ENCODE measurements at places on chromosomes 5 and 9.

- DNase-seq: no peak
Observed at GRCh38 chr9:32463500-32464293, 62.3 kb downstream of the RIGI start.

DNA sequence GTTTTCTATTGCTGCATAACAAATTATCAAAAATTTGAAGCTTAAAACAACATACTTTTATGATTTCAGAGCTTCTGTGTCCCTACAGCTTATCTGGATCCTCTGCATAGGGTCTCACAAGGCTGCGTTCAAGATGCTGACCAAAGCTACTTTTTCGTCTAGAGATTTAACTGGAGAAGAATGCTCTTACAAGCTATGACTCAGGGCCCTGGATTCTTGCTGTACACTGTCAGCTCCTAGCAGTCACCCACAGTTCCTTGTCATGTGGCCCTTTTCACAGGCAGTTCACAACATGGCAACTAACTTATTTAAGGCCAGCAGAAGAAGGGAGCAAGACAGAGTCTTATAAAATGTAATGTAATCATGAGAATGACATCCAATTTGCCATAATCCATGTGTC, 70.8 kb upstream of the FAM174A start:
- no peak for DNase-seq

DNA sequence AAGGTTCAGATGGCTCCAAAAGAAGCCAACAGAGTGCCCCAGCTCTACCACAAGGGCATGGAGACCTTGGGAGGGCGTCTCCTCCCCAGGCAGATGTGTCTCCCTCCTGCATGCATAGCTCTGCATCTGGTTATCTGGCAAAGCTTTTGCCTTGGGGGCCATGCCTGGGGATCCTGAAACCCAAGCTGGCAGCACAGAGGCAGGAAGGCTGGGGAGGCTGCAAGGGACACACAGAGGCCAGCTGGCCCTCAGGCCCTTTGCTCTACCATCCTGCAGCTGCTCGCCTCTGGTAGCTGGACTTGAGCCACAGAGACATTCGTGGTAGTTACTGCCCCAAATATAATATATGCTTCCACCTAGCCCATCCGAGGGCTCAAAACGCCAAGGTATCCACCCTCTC, 3.9 kb downstream of the SEPTIN8 start:
- no peak for DNase-seq

- no peak for DNase-seq
Observed at GRCh38 chr9:69237702-69238295, 63.7 kb downstream of the TJP2 start.

DNA sequence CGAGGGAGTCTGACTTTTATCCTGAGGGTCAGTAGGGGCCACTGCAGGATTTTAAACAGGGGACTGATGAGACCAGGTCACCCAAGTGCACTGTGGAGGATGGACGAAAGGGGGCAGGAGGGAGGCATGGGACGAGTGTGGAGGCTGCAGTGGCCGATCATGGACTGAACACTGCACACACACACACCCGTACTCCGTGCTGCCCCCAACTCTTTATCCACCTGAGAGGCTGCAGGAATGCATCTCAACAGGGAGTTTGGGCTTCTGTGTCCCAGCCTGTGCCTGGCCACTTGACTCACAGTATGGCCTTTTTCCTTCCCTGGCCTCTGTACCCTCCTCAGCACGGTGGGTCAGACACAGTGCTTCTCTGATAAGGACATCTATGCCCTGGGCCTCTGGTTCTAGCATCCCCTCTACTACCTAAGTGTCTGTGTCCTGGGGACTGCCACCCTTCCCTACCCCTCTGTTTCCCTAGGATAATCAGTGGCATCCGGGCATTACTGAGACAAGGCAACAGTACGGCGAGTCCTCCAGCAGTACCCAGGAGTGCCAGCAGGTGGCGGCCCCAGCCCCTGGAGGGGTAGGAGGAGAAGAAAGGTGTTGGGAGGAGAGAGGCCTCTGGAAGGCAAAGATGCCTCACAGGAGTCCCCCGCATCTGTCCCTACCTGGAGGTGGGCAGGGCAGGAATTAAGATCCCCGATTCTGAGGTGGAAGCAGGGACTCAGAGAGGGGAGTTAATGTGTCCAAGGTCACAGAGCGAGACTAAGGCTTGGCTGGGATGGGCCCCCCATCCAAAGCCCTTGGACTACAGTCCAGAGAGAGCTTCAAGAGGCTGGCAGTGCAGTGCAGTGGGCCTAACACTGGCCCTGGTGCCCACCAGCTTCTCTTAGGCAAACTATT, 5.1 kb upstream of the CDX1 start:
- peak; percentile 52 for DNase-seq

GRCh38 chr9:136317695-136318094, 9.6 kb upstream of the GPSM1 start:
- DNase-seq: no peak

DNA sequence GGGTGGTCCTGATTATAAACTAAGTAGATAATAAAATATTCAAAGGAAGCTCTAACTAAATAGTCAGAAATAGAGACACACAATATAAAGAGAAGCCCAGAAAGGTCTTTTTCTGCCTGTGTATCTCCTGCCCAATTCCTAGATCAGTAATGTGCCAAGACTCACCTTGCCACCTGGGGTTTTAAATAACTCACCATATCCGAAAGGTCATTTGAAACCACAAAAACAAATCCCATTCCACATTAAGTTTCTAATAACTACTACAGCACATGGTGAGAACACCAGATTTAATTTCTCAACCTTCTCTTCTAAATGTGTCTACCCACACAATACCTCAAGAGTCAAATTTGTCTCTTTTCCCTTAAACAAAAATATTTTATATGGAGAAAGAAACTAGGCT, 75.2 kb downstream of the ZNF608 start:
- DNase-seq: no peak

DNA sequence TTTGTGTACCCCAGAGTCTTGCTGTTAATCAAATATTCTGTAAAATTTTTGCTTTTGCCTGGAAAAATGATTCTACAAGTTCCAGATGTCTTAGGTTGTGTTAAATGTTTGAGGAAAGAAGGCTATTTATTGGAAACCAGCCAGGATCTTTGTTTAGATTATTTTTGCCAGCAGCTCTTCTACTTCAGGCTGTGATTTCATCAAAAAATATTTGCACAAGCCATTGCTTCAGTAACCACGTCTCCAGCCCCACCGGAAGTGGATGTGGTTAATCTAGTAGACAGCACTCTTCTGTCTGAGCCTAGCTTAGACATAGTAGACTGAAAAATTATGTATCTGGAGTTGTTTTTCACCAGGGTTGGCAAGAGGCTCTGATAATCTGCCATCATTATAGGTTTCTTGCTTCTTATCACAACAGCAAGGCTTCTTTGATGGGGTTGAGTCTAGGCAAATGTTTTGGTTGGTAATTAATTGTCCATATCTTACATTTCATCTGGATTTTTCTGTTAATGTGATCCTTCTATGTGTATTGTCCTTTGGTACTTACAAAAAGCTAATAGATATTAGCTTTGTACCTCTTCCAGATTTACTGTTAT, 17.1 kb downstream of the KCTD16 start:
- peak; percentile 82 for DNase-seq

DNA sequence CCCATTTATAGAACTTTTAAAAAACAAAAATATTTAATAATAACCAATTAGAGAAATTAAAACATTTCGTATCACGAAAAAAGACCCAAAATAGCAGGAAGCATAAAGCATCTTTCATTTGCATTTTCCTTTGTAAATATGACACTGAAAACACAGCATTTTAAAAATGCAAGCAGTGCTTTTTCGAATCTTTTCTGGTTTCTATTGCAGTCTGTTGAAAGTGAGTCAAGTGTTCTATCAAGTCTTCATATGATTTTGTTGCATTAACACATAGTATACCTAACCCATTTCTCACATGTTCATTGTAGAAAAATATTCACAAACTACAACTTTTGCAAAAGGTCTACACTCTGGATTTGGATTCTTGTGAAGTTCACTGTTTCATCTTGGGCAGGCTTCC, 198.8 kb downstream of the SEMA5A start:
- DNase-seq: no peak

DNA sequence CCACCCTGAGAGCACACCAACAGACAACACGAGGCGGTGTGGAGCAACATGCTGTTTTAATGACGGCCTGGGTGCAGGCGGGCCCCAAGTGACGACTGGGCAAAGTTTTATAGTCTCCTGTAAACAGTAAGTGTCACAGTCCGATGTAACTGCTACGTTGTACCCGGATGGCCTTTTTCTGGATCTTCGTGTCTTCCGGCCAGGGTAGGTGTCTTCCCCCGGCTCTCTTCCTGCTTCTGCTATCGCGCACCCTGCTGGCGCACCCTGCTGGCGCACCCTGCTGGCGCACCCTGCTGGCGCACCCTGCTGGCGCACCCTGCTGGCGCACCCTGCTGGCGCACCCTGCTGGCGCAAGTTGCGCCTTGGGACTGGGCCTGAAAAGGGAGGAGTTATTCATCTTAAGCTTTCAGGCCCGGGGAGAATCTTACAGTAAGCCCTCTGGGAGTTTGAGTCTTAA, 143.0 kb upstream of the TARS1 start:
- DNase-seq: no peak

GRCh38 chr5:91956738-91957137, 573.6 kb upstream of the ARRDC3 start:
- DNase-seq: no peak

GRCh38 chr9:133759946-133760345, 21.8 kb upstream of the SARDH start:
- DNase-seq: no peak

- DNase-seq: no peak
Observed at GRCh38 chr5:43121913-43122484, 1.3 kb downstream of the ZNF131 start.

- DNase-seq: no peak
Observed at GRCh38 chr9:89154651-89155336, 23.8 kb downstream of the SHC3 start.

- DNase-seq: no peak
Observed at GRCh38 chr5:15238006-15238405, 262.0 kb upstream of the FBXL7 start.

- peak; percentile 49 for DNase-seq
Observed at GRCh38 chr5:80269991-80270438, 14.2 kb upstream of the SERINC5 start.

DNA sequence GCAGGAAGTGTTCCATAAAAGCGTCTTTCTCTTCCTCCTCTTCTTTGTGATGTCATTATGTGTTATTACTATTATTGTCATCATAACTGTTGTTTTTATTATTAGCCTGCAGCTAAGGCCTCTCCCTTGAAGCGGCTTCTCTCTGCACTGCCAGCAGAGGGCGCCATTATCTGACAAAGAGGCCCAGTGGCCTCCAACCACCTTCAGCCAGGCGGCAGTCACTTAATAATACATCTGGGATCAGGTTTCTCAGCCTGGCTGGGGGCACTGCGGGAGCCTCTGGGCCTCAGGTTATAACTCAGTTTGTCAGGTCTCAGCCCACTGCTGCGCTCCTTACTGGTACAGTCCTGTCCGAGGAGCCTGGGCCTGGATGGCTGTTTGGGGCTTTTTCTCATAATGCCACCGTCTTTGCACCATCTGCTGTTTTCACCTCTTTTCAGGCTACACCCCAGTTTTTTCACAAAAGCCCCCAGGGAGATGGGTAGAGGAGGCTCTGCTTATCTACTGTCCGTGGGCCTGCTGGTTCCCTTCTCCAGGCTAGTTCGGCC, 281.9 kb downstream of the NSG2 start:
- DNase-seq: peak; percentile 33

- DNase-seq: no peak
Observed at GRCh38 chr9:38467404-38467803, 43.1 kb upstream of the IGFBPL1 start.

GRCh38 chr5:148902478-148902877, 76.1 kb downstream of the ADRB2 start:
- no peak for DNase-seq

DNA sequence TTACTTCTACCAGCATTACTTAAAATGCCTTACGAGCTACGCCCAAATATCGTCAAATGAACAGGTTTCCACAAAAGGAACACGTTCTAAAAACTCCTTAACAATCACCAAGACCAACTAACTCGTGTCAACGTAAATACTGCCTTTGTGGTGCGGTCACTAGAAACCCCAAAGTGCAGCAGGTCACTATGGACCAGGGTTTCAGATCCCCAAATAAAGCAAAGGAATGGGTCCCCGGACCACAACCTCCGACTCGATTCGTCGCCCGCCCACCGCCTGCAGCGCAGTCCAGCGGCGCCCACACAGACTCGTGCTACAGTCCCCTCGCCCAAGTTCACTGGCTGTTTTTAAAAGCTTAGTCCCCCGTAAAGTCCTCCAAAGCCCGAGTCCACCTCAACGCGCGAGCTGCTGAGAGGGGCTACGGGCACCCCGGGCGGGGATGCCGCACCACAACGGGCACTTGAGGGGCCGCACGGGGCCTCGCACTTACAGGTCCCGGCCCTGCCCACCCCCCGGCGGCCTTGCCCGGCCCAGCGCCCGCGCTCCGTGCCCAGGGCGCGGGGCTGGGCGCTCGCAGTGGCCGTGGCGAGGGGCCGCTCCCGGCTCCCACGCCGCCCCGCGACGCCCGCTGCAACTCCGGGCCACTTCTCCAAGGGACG, 1.1 kb downstream of the NFIB start:
- no peak for DNase-seq

GRCh38 chr5:89721931-89722330, 687.6 kb downstream of the CETN3 start:
- DNase-seq: no peak

- DNase-seq: no peak
Observed at GRCh38 chr9:11257992-11258391, 645.2 kb upstream of the PTPRD start.

DNA sequence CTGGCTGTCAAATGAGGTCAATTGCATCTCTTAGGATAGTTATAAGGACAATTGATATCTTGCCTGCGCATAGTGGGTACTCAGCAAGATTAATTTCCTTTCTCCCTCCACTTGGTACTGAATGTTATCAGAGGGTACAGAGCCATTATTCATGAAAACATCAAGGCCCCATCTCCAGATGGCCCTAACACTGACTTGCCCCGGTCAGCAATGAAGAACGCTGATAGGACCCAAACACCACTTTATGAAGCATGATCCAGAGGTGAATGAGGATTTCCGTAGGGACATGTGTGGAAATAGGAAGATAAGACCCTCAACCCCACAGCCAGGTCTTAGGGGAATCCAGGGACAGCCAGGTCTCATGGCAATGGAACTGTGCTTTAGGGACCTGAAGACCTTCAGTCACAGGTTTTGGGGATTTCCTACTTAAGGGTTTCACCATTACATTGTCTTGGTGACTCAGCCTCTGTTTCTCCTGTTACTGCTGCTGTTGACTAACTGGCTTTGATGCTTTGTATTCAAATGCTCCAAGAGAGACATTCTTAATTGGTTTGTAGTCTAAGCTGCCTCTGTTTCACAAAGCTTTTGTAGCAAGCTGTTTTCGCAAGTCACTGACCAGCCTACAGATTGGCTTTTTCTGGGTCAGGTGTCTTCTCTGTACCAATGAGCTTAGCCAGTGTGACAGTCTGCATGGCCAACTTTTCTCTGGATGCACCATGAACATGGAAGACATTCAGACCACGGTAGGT, 35.3 kb upstream of the IQGAP2 start:
- no peak for DNase-seq

- no peak for DNase-seq
Observed at GRCh38 chr5:122264610-122265009, 47.4 kb upstream of the SNCAIP start.

- DNase-seq: no peak
Observed at GRCh38 chr9:110738982-110739381, 70.4 kb downstream of the MUSK start.
